Thyroid gland (tissue), 4 donors: ENCODE measurements at places on chromosomes 1 and 21. TPM values are rescaled to one million over a fixed set of nuclear protein-coding genes. Genes with fewer than 3 reads are reported as not detected.

C1QC gene
- 36.0 TPM for total RNA-seq

NPHS2 gene
- not detected for total RNA-seq

SLC25A24 gene
- total RNA-seq: 52.0 TPM

C1orf185 gene
- total RNA-seq: not detected

C8A gene
- not detected for total RNA-seq

RGS16 gene
- 35.0 TPM for total RNA-seq

GSTM5 gene
- total RNA-seq: 5.4 TPM

DNA sequence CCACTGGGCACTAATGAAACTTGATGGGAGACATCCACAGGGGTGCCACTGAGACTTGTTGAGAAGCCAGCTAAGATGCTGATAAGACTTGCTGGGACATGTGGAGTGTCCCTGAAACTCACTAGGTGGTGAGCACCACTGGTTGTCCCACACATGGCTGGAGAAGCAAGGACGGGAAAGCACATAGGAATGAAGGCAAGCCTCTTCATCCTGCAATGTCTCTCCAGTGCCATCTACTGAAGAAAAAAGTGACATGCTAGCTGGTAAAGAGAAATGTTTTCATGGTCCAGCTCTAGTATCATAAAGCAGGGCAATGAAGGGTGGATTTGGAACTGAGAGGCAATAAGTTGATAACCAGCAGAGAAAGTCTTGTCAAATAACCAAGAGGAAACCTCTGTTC lies 283.0 kb downstream of the PAPPA2 start:
- no peaks in the 10 kb centered on the region for H3K4me1 ChIP-seq
- no peak overlapping the region for H3K27ac ChIP-seq
- no peak overlapping the region for H3K4me3 ChIP-seq

DNA sequence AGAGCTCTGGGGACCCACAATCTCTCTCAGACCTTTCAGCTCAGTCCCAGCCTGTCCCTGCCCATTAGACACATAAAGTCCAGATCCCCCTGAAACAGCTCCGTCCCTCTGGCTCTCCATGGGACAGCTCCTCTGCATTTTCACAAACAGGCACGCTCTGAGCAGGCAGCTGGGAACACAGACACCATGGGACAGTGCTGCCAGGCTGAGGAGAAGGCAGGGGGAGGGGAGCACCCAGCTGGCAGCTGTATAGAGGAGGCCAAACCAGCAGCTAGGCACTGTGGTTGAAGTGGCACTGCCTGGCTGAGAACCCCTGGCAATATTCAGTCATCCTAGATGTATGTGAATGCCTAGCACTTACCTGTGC lies 2.0 kb downstream of the TMEM63A start:
- peaks cover 16% of the 10 kb centered on the region for H3K4me1 ChIP-seq
- H3K27me3 ChIP-seq: no peaks in the 10 kb centered on the region
- peak; percentile 20 for DNase-seq
- peaks cover 4% of the 10 kb centered on the region for H3K36me3 ChIP-seq
- no peak overlapping the region for H3K4me3 ChIP-seq

- no peak overlapping the region for H3K27ac ChIP-seq
- DNase-seq: no peak
These were observed 52.4 kb downstream of the XCL1 start for GRCh38 chr1:168628807-168629206.

- DNase-seq: no peak
- no peak overlapping the region for H3K4me3 ChIP-seq
- H3K27ac ChIP-seq: no peak overlapping the region
These were observed 2.2 kb downstream of the KISS1 start for GRCh38 chr1:204194080-204194479.

- H3K4me3 ChIP-seq: no peak overlapping the region
- H3K4me1 ChIP-seq: peaks cover 36% of the 10 kb centered on the region
- H3K36me3 ChIP-seq: no peaks in the 10 kb centered on the region
- H3K27me3 ChIP-seq: no peaks in the 10 kb centered on the region
- DNase-seq: peak; percentile 86
These were observed 46.8 kb upstream of the A3GALT2 start for GRCh38 chr1:33367485-33368405.

- H3K36me3 ChIP-seq: no peaks in the 10 kb centered on the region
- no peak overlapping the region for H3K4me3 ChIP-seq
- DNase-seq: no peak
- no peaks in the 10 kb centered on the region for H3K4me1 ChIP-seq
- no peaks in the 10 kb centered on the region for H3K27me3 ChIP-seq
These were observed 75.3 kb downstream of the NTMT2 start for GRCh38 chr1:170221031-170221430.

DNA sequence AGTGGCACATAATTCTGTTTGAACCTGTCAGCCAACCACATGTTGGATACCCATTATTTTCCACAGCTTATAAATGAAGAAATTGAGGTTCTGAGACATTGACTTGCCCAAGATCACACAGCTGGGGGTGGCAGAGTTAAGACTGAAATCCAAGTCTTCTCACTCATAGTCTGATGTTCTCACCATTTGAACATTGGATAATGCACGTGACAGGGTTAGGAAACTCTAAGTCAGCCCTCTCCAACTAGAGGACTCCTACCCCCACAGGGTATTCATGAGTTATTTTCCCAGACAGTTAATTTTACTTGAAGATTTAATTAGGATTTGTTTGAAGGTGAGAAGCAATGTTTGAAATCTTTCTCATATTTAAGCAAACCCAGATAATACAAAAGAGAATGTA lies 38.1 kb upstream of the C1orf105 start:
- no peaks in the 10 kb centered on the region for H3K36me3 ChIP-seq
- no peak overlapping the region for H3K27ac ChIP-seq
- H3K4me1 ChIP-seq: peaks cover 8% of the 10 kb centered on the region
- no peaks in the 10 kb centered on the region for H3K27me3 ChIP-seq

DNA sequence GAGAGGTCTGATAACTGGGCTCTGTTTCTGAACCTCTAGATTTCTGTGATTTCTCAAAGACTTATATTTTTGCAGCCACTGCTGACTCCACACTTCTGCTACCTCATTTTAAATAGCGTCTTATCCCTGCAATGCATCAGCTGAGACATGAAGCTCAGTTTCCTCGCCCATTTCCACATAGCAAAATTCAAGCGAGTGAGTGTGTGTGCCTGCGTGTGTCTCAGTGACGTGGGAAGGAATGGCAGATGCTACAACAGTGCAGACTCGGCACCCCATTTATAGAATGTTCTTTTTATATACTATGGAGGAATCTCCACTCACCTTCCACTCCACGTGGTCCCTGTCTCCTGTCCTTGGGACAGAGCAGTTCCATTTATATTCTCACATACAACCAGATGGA lies 35.7 kb downstream of the ZMYND12 start:
- H3K36me3 ChIP-seq: no peaks in the 10 kb centered on the region
- H3K27me3 ChIP-seq: no peaks in the 10 kb centered on the region
- H3K4me3 ChIP-seq: no peak overlapping the region
- no peak overlapping the region for H3K27ac ChIP-seq
- H3K4me1 ChIP-seq: peaks cover 8% of the 10 kb centered on the region
- no peak for DNase-seq

GRCh38 chr1:165734906-165735305 lies 33.8 kb downstream of the TMCO1 start:
- H3K4me1 ChIP-seq: no peaks in the 10 kb centered on the region
- no peak for DNase-seq
- H3K27ac ChIP-seq: no peak overlapping the region
- peaks cover 2% of the 10 kb centered on the region for H3K36me3 ChIP-seq

DNA sequence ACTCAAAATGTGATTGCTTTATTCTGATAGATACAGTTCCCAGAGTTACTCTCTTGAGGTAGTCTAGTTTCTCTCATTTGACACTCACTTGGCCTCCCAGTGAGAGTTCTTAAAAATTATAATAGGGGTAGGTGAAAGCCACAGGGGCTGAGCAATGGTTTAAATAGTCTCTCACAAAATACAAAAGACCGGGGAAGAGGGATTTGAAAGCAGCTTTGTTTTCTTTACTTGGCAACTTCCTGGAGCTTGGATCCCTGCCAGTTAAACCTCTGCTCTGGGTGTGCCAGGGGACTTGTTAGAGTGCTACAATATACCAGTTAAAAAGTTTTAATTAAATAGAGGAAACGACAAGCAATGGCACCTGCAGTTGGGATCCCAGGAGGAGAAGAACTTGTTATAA lies 31.7 kb downstream of the OR13G1 start:
- H3K36me3 ChIP-seq: no peaks in the 10 kb centered on the region
- H3K4me1 ChIP-seq: peaks cover 9% of the 10 kb centered on the region
- no peaks in the 10 kb centered on the region for H3K27me3 ChIP-seq
- no peak overlapping the region for H3K27ac ChIP-seq
- H3K4me3 ChIP-seq: no peak overlapping the region

GRCh38 chr1:192977089-192977706 lies 82.0 kb downstream of the UCHL5 start:
- no peaks in the 10 kb centered on the region for H3K36me3 ChIP-seq
- no peaks in the 10 kb centered on the region for H3K27me3 ChIP-seq
- DNase-seq: no peak
- H3K4me1 ChIP-seq: no peaks in the 10 kb centered on the region
- no peak overlapping the region for H3K27ac ChIP-seq

DNA sequence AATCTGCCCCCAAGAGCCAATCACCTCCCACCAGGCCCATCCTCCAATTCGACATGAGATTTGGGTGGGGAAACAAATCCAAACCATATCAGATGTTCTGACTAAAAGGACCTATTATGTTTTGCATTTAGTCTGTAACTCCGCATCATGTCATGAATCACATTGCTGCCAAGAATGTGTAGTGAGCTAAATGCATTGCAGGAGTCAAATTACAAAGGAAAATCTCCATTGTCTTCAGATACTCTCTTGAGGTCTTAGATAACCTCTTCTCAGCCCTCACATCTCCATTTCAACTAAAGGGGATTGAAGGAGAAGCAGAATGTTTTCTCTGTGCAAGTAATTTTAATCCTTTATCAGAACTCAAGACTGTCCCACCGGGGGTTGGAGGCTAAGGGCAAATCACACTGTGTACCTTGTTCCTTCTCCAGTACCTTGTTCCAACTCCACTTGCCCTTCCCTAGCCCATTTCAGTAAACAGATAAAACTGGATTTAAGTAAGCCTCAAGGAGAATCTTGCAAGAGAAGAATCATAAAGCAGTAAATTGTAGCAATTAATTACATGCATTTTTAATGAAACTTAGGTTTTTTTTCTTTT lies 34.1 kb downstream of the EXTL2 start:
- H3K27me3 ChIP-seq: no peaks in the 10 kb centered on the region
- DNase-seq: no peak
- no peaks in the 10 kb centered on the region for H3K36me3 ChIP-seq
- H3K27ac ChIP-seq: no peak overlapping the region
- no peaks in the 10 kb centered on the region for H3K4me1 ChIP-seq

GRCh38 chr1:230682882-230683610 lies 30.9 kb downstream of the AGT start:
- H3K4me1 ChIP-seq: peaks cover 7% of the 10 kb centered on the region
- H3K4me3 ChIP-seq: no peak overlapping the region
- H3K36me3 ChIP-seq: peaks cover 54% of the 10 kb centered on the region

DNA sequence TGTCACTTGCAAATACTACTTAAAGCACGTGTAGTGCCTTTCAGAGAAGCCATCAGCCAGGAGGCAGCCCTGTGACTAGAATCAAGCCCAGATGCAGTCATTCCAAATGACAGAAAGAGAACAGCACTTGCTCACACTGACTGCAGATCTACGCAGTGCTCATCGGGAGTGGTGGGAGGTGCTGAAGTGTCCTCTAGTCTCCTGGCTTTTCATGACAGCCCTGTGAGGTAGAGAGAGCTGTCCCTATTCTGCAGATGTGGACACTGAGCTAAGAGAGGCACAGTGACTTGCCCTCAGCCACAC lies 62.3 kb upstream of the EDN2 start:
- DNase-seq: no peak
- H3K27me3 ChIP-seq: no peaks in the 10 kb centered on the region
- H3K4me3 ChIP-seq: no peak overlapping the region
- peaks cover 12% of the 10 kb centered on the region for H3K4me1 ChIP-seq

GRCh38 chr1:178155481-178156255 lies 61.8 kb downstream of the RASAL2 start:
- H3K27ac ChIP-seq: no peak overlapping the region
- H3K4me1 ChIP-seq: no peaks in the 10 kb centered on the region
- H3K4me3 ChIP-seq: no peak overlapping the region
- no peaks in the 10 kb centered on the region for H3K36me3 ChIP-seq
- H3K27me3 ChIP-seq: no peaks in the 10 kb centered on the region

DNA sequence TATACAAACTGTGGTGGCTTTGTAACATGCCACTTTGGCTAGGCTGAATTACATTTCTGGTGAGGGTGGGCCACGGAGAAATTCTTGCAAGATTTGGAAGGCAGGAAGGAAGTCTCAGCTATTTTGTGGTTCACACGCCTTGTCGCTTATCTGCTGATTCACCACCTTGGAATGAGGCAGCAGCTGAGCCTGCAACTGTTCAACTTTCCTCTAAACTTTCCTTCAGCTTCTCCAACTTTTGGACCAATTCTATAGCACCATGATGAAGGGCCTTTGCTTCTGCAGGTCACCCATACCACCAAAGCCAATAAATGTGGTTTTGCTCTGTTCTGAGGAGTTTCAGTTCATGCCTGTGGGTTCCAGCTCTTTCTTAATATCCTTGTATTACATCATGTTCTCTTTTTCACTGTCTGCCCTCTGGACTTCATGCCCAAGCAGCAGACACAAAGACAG lies 337.6 kb upstream of the SNX7 start:
- H3K4me1 ChIP-seq: no peaks in the 10 kb centered on the region
- no peak overlapping the region for H3K27ac ChIP-seq
- no peaks in the 10 kb centered on the region for H3K36me3 ChIP-seq
- no peak for DNase-seq

DNA sequence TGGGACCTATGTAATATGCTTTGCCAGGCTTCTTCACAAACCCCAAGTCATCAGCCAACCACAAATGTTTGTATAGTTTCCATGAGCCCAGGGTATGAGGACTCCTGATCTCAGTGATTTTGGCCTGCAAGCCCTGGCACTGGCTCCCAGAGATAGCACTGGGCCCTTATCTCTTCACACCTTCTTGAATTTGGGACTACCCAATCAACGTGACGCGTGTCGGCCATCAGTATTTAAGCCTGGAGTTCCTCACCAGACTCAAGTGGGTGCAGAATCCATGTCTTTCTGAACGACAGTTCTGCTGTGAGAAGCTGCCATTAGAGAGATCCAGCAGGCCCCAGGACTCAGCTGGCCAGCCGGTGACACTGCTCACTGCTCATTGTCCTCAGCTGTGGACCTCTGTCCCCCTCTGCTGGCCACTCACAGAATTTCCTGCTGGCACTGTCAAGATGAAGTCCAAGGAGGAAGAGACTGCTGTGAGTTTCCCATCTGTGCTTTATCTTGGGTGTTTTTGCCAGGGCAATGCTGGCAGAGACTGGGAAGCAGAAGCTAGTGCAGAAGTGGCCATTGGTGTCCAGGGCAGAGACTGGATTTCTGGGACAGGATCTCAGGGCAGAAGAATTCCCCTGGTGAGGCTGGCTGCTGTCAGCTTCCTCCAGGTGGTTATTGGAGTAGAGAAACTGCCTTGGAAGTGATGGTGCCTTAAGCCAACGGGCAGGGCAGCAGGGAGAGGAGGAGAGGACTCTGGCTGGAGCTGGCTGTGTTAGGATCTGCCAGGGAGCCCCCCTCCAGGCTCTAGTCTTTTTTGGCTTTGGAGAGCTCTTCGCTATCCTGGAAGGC lies 28.4 kb downstream of the TMCC2 start:
- DNase-seq: peak; percentile 92
- H3K27ac ChIP-seq: no peak overlapping the region
- no peak overlapping the region for H3K4me3 ChIP-seq
- H3K36me3 ChIP-seq: no peaks in the 10 kb centered on the region
